Brain pericyte (primary cell): ENCODE measurements at places on chromosomes 2 and 18.

- DNase-seq: no peak
Observed at GRCh38 chr2:204170411-204170810, 233.8 kb downstream of the ICOS start.

GRCh38 chr18:67916097-67916496 is 399.6 kb upstream of the DSEL start:
- no peak for DNase-seq

- no peak for DNase-seq
Observed at GRCh38 chr2:84417453-84418145, 41.5 kb downstream of the SUCLG1 start.

DNA sequence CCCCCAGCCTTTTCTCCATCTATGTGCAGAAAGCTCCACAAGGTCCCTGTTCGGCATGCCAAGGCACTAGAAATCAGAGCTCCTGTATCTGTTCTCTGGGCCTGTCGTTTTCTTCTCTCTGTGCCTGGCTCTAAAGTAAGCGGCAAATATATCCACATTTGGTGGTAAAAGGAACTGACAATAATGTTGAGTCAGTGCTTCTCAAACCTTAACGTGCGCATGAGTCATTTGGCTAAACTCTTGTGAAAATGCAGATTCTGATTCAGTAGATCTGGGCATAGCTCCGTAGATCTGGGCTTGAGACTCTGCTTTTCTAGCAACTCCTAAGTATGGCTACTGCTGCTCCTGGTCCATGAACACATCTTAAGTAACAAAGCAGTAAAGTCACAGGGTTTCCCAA is 16.5 kb upstream of the ACSL3 start:
- no peak for DNase-seq

DNA sequence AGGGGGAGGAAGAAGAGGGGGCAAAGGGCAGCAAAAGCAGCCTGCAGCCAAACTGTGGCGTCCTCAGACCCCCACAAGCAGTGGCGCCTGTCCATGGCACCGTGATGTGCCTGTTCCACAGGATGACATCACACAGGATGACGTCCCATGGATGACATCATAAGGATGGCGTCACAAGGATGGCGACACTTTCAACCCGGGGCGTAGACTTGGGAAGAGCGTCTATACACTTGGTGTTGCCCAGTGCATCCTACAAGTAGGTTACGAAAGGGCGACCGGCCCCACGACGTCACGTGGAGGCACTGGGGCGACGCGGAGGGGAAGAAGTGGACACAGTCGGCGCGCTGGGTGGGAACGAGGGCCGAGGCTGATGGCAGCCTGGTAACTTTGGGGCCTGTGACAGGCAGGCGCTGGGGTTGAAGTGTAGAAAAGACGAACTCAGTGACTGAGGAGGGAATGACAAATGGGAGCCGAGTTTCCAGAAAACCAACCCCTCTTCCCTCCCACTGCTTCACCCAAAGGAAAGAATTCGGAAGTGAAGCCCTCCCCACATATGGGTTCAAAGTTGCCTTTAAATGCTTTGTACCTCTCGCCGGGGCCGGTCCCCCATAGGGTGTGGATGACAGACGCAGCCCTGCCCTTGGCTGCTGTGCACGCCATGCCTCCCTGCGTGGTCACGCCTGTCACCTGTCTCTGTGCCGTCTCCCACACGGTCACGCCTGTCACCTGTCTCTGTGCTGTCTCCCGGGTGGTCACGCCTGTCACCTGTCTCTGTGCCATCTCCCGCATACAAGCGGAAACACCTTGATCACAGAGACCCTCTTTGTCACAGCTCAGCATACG is 13.4 kb upstream of the KCNG2 start:
- DNase-seq: no peak

GRCh38 chr2:41835401-41835800 is 212.4 kb upstream of the PKDCC start:
- no peak for DNase-seq

- DNase-seq: no peak
Observed at GRCh38 chr18:31657823-31658669, 26.3 kb downstream of the B4GALT6 start.

DNA sequence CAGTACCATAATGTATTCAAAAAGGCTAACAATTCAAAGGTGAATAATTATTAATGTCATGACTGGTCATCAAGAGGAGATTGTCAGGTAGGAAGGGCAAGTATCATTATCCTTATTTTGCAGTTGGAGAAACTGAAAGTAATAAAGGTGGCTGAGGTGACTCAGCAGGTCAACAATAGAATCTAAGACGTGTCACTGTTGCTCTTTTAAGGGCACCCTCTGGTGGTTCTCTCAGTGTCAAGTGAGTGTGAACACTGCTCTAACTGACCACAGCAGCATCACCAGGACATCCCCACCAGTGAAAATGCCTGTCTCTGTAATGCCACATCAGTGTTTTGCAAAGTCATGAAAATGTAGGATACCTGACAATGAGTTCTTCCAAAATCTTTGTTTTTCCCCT is 69.7 kb downstream of the DCC start:
- DNase-seq: no peak

- DNase-seq: no peak
Observed at GRCh38 chr18:49591775-49592174, 29.9 kb downstream of the LIPG start.

DNA sequence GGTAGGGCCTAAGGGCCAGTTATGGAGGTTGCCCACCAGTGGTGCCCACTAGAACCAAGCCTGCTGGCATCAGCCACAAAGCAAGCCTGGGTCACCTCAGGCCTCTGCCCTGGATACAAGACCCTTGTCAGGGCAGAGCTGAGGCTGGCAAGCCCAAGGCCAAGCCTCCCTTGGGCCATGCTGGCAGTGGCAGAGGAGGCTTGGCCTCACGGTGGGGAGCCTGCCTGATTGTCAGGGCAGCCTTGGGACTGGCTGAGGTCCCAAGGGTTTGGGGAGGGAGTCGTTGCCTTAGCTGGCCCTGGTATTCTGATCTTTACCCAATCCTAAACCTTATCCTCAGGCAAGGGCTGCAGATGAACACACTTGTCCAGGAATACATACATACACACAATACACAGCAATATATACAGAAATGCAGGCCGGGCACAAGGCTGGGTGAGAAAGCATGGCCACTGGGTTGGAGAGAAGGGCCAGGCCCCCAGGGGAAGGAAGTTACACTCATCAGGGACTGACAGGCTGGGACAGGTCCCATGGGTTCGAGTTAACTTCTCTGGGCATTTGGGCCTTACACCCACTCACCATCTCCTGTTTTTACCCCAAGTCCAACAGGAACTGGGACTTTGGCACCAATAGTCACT is 21.0 kb downstream of the CCT7 start:
- DNase-seq: no peak

DNA sequence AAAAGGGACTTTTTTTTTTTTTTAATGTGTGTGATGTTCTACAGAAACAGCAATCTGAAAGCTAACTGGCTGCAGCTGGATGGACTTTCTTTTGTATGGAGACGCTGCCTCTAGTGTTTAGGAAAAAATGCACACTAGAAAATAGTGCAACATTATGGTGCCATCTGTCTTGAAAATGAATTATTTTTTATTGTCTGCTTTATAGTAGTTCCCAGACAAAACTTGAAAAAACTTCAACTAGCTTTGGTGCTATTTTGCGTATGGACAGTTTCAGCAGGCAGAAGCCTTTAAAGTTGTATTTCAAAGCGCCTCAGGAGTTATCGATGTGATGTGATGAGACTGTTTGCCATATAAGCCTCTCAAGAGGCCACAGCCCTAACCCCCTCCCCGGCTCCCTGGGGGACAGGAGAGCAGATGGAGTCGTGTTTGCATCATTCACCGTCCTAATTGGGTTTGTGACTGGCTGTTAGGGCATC is 86.9 kb downstream of the LTBP1 start:
- no peak for DNase-seq

GRCh38 chr2:109370399-109371035 is 241.5 kb downstream of the SH3RF3 start:
- no peak for DNase-seq

GRCh38 chr2:16623031-16623430 is 42.6 kb downstream of the CYRIA start:
- no peak for DNase-seq

DNA sequence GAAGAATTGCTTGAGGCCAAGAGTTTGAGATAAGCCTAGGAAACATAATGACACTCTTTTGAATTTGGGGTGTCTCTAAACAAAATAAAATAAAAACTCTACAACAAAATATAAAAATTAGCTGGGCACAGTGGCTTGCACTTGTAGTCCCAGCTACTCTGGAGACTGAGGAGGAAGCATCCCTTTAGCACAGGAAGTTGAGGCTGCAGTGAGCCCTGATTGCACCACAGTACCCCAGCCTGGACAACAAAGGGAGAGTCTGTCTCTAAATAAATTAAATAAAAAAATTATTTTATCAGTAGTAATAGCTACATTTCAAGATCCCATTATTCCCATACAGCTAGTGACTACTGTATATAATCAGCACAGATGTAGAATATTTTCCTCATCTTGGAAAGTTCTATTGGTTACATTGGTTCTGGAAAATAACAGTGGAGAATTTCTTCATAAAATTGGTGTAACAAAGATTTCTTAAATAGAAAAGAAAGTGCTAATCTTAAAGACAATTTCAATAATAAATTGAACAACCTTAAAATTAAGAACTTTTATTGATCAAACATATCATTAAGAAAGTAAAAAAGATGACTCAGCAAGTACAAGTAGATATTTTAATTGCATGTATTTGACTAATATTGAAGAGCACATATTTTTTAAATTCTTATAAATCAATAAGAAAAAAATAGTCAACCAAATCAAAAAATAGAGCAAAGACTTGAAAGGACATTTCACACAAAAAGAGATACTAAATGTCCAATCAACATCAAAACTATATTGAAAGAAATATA is 90.4 kb upstream of the KYNU start:
- no peak for DNase-seq

DNA sequence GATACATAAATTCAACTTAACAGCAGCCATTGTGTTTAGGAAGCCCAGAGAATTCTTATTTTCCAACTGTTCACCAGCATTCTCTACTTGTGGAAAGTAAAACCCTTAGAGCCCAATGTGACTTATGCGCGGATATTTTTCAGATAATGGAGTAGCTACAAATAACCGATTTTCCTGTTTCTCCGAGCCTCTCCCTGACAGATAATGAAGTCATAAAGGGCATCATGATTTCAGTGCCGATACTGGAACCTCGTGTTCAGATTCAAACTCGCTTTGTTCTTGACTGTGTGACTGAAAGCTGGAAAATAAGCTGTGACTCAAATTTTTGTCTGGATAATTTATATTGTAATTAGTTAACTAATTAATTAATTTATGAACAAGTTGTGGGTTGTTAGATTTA is 228.2 kb downstream of the VAPA start:
- DNase-seq: no peak

- no peak for DNase-seq
Observed at GRCh38 chr2:192035731-192036442, 158.8 kb downstream of the TMEFF2 start.

- DNase-seq: no peak
Observed at GRCh38 chr2:43701111-43701510, 24.9 kb upstream of the C1GALT1C1L start.

- no peak for DNase-seq
Observed at GRCh38 chr2:226426292-226426736, 373.3 kb downstream of the IRS1 start.

DNA sequence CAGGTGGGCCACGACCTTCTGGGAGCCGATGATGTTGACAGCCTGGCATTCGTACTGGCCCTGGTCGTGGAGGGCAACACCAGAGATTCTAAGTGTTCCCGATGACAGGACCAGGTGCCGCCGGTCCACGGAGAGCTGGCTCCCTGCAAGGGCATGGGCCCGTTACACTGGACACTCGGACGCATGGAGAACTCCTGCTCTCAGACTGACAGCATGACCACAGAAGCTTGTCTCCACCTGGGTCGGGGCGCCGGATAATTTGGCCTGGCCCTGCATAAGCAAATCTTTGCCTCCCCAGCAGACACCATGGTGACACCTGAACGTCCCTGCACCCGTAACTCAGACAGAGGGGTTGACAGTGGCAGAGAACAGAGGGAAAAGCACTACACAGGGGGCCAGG is 80.7 kb downstream of the PXDN start:
- no peak for DNase-seq

DNA sequence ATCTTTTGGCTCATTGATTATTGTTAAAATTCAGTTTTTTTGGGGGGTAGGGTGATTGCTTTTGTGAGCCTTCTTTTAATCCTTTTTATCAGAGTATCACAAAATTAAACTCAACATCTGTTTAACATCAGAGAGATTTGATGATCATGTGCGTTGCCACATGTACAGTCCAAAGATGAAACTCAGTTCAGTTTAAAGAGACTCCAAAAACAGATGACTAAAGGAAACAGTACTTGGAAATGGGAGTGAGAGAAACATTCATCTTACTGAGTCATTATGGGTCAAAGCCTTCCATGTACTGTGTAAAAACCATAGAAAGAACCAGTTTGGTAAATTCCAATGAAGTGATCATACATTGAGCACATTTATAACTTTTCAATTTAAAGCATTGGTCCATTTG is 53.0 kb downstream of the LYPD6 start:
- peak; percentile 34 for DNase-seq

GRCh38 chr2:36357847-36358659 is 2.5 kb downstream of the CRIM1 start:
- DNase-seq: no peak

- no peak for DNase-seq
Observed at GRCh38 chr2:42545841-42546390, 22.5 kb upstream of the MTA3 start.

- DNase-seq: no peak
Observed at GRCh38 chr2:237693291-237693994, 66.1 kb downstream of the LRRFIP1 start.

GRCh38 chr2:109126501-109126860 is 2.5 kb upstream of the SH3RF3 start:
- DNase-seq: no peak

DNA sequence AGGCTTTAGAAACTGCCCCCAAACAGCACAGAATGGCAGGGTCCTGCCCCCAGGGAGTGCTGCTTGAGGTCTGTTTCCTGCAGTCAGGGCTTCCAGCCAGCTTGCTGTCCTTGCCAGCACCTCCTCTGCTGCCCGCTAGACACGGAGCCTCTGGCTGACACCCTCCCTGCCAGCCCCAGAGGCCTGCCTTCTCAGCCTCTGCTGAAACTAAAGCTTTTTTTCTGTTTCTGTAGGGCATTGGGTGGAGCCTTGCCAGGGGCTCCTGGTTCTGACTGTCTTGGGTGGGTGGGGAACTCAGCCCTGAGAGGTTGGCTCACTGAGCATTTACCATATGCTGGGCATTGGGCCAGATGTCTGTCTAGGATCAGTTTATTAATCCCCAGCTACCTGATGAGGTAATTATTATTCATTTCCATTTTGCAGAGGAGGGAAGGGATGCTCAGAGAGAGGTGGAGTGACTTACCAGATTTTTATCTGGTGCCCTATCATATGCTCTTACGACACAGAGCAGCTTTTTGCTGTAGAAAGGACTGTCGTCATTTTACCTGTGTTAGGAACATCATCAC is 35.4 kb downstream of the INPP4A start:
- no peak for DNase-seq

- DNase-seq: no peak
Observed at GRCh38 chr2:50781646-50782045, 250.3 kb downstream of the NRXN1 start.
